Activated CD8-positive, alpha-beta memory T cell treated with anti-CD3 and anti-CD28 coated beads for 48 hours (primary cell): ENCODE measurements at places on chromosomes 11 and 22.

DNA sequence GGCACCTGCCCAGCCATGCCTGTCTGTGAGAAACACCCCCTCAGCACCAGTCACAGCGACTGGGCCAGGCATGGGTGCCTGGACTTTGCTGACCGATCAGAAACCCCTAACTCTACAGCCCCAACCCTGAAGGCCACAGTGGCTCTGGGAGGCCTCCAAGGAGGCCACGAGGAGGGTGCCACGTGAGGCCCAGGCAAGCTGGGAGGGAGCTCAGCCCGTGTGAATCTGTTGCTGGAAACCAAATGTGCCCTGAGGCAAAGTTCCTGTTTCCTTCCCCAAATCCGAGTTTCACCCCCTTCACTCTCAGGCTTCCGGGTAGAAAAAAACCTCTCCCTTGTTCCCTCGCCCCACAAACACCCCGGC is 1.3 kb downstream of the UNC93B1 start:
- DNase-seq, result no peak

GRCh38 chr11:113274713-113275582 is 39.4 kb upstream of the TTC12 start:
- DNase-seq, result no peak

DNA sequence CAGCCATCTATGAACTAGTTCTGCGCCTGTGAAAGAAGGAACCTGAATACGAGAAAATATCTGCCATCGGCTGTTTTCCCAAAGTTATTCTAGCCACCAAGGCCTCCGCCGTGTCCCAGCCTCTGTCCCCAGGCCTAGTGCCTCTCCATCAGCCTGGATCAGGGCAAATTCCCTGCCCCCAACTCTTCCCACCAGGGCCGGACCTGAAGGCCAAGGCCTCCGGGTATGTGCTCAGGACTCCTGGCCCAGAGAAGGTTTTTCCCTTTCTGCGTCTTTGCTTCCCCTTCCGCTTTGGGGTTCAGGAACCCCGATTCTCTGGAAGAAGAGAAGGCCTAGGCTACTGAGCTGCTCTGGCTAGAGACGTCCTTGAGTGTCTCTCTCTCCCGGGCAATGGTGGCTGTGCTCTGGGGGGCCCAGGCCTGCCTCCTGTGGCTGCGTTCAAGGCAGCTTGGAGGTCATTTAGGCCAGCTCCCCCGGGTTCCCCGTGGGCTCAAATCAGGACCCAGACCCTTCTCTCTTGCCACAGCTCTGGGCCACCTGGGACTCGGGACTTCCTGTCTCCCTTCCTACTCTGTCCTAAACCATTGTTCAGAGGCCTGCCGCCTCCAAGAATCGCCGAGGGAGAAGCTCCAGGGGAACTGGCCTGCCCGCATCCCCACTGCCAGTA is 1.6 kb downstream of the ALX4 start:
- DNase-seq, result no peak

DNA sequence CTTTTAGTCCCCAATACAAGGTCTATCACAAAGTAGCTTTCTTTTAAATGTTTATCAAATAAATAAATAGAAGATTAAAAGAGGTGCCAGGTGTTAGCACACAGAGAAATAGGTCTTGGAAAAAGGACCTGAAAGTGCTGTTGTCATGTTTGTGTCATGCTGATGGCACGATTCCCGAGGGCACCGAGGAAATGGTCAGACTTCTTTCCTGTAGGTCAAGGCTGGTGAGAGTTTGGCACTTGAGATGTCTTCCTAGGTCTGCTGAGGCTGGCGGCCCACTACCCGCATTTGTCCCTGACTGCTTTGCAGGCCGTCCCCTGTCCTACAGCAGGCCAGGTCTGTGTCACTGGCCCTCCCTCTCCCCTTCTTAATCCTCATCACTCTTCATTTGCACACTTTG is 112.1 kb downstream of the ATXN10 start:
- DNase-seq, result no peak

- DNase-seq, result no peak
These were observed 764.8 kb upstream of the LUZP2 start for GRCh38 chr11:23732026-23732425.

- no peak for DNase-seq
These were observed 107.0 kb downstream of the PKNOX2 start for GRCh38 chr11:125271483-125272091.

DNA sequence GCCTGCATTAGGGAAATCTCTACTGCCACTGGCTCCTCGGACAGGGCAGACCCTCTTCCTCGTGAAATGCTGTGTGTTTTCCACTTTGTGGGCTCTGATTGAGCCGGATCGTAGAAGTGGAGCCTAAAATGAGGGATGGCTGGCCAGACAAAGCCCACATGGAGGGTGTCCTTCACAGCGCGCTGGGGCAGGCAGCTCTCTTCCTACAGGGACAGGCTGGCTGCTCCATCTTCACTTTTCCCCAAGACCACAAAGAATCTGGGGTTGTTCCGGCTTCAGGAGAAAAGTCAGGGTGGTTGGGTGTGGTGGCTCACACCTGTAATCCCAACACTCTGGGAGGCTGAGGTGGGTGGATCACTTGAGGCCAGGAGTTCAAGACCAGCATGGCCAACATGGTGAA is 94.9 kb downstream of the MORC2 start:
- no peak for DNase-seq

DNA sequence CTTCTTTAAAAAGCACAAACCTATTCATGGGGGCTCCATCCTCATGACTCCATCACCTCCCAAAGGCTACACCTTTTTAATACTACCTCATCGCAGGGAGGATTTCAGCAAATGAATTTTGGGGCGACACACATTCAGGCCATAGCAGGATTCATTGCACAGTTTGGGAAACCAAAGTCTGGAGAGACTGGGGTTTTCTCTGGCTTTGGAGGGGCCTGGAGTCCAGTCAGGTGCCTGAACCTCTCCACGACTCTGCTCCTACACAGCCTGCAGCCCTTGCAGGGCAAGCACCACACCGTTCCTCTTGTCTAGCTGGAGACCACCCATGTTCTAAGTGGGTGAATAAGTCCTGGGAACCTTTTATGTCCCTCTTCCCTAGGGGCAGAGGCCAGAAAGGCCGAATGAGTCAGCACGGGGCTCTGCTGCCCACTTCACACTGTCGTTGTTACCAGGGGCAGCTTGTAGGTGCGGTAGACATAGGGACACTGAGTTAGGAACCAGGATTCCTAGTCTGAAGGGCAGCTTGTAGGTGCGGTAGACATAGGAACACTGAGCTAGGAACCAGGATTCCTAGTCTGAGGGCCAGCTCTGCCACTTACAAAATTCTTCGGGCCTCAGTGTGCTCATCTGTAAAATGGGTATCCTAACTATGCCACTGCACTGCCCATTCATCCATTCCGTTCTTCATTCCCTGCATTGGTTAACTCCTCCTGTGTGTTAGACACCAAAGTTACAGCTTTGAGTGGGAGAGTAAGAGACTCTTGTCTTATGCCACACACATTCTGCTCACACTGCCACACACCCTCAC is 251.7 kb upstream of the B3GAT1 start:
- DNase-seq, result no peak

DNA sequence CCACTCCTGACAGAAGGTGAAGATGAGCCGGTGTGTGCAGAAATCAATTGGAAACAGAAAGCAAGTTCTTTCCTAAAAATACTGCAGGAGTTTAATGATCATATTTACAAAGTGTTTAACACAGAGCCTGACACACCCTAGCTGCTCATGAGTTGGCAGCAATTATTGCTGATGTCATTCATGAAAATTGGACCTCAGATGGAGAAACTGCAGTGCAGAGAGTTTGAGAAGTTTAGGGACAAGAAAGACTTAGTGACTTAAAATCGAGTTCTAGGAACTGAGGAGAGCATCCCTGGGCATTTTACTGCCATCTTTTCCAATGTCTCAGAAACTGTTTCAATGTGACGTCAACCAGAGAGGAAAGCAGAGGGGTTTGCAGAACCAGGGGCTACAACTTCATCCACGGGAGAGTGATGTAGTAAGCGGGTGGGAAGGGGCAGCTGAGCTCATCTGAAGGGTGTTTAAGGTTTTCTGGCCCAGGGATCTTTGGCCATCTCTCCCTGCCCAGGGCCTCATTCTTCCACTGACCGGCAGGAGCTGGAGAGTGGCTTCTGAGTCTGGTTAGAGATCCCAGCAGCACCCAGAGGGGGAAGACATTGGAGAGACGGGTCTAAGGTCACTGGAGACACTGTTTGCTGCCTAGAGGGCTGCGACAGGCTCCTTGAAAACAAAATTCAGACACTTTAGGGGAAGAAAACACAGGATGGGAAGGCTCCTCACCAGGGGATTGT is 21.1 kb upstream of the IGLL5 start:
- no peak for DNase-seq

GRCh38 chr11:134341805-134342571 is 10.2 kb downstream of the GLB1L2 start:
- DNase-seq, result no peak

- no peak for DNase-seq
These were observed 198.8 kb downstream of the FAT3 start for GRCh38 chr11:92423115-92424034.

DNA sequence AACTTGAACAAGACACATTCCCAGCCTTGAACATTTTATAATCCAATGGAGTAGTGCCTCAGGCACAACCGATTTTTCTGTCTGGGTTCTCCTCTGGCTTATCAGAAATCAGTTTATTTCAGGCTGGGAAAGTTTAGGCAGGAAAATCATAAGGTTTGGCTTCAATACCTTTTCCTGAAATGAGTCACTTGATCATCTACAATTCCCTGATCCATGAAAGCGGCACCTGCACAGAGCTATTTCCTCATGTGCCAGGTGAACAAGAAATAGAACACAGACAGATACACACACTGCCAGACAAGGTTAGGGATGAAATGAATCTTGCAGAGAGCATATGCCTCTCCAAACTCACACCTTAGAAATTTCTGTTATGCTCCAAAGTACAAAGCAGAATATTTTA is 106.7 kb upstream of the OR9G4 start:
- no peak for DNase-seq
